ENCODE measurements at places on chromosomes 4 and X.

- no peak for DNase-seq
These were observed 297.5 kb upstream of the PABPC4L start for GRCh38 chr4:134499074-134499473.

GRCh38 chrX:133490955-133491354 lies 75.7 kb upstream of the GPC4 start:
- no peak for DNase-seq

DNA sequence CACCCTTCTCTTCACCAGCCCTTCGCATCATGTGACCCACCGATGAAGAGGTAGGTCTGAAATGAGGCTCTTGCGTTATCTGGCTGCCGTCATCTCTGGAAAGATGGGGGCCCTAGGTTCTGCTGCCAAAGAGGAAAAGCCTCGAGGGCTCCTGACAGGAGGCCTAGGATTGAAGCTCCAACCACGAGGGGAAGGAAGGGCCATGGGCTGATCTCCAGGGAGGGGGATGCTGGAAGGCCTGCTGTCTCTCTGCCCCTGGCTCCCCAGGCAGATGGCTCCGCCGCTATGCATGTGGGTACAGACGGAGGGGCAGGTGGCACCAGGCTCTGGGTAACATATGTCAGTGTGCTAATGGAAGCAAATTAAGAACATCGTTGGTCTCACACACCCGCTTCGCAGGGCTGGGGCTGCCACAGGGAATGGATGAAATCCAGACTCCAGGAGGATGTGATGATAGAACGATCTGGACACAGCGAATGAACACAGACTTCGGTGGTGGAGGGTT lies 44.9 kb downstream of the AFAP1 start:
- no peak for DNase-seq

DNA sequence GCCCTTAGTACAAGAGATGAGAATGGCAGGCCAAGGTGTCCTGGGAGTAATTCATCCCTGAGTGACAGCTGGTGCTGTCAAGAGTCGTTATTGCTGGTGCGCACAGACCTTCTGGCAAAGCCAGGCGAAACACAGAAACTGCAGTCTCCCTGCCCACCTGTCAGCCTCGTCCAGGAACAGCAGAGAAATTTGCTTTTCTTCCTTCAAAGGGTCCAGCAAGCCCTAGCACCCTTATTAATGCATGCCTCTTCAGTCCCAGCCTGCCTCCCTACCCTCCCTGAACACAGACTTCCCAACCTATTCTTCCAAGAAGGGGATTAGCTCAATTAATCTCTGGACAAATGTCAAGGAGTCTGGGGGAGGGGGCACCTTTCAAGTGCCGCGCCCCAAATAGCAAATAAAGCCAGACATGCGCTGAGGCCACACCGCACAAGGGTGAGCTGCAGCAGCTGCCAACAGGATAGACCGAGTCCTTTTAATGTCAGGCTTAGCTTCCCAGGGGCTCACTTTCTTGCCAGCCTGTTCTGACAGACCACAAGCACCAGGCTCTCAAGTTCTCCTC lies 250.7 kb upstream of the RASGEF1B start:
- no peak for DNase-seq

DNA sequence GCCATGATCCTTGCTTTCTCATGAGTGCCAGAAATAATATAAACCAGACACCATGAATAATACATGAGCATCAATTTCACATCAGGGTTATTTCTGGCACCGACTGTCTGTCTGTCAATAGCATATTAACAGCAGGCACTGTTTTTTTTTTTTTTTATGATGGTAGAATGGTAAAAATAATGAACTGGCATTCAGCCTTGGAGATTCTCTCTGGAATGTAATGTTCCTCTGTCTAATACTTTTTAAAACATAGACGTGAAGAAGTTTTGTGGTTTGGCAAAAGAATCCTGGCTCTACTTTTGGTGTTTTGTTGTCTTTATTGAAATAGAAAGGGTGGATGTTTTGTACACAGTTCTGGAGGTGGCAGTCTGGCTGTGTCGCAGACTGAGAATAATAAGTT lies 874.6 kb upstream of the PRKX start:
- DNase-seq = no peak

DNA sequence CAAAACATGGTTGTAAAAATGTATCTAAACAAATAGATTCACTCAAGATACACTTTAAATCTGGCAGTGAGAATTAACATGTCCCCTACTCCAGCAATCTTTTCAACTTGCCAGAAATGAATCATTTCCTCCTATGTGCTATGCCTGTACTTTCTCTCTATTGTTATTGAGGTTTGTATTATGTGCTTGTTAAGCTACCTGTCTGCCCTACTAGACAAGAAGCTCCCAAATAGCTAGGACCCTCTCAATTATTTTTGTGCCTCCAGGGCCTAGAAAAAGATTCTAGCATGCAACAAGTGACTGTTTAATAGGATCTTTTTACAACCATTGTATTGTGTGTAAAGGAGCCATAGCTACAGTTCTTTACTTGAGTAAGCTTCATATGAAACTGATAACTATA lies 3.5 kb upstream of the SAP30 start:
- no peak for DNase-seq

- DNase-seq = no peak
These were observed 10.2 kb downstream of the ADRA2C start for GRCh38 chr4:3776166-3777032.

- no peak for DNase-seq
These were observed 94.7 kb upstream of the NAP1L5 start for GRCh38 chr4:88792268-88792781.

DNA sequence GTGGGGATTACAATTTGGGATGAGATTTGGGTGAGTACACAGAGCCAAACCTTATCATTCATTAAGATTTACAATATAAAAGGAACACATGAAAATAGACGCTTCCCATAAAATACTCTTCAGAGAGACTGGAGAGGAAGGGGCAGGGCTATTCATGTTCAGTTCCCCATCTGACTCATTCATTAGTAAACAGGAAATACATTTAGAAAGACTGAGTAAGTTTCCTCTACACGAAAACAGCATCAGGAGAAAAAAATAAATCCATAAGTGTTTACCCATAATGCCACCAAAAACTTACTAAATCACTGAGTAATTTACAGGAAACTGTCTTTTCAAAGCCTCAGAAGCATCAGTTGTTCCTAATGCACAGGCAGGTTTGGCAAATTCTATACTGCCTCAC lies 255.4 kb upstream of the CXorf51A start:
- no peak for DNase-seq

GRCh38 chr4:40953283-40954087 lies 203.7 kb downstream of the NSUN7 start:
- no peak for DNase-seq

DNA sequence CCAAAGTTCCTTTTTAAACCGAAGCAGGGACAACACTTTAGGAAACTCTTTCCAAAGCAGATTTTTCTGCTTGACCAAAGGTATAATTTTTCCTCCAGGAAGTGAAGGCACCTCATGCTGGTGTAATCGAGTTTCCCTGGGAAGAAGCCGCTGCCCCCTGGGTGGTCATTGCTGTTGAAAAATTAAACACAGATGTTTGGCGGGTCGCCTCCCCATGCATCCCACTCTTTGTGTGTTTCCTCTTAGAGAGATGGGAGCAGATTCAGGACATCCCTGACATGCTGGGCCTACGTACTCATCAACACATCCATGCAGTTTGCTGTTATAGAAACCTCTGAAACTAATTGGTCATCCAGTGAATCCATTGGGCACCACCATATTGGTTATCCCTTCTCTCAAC lies 179.2 kb upstream of the HCCS start:
- DNase-seq = no peak

GRCh38 chr4:38606587-38606905 lies 57.5 kb upstream of the KLF3 start:
- no peak for DNase-seq

- DNase-seq = peak; percentile 60
These were observed 220.3 kb upstream of the CXCL13 start for GRCh38 chr4:77385124-77385969.

- no peak for DNase-seq
These were observed 36.0 kb downstream of the PF4 start for GRCh38 chr4:73945674-73946449.

DNA sequence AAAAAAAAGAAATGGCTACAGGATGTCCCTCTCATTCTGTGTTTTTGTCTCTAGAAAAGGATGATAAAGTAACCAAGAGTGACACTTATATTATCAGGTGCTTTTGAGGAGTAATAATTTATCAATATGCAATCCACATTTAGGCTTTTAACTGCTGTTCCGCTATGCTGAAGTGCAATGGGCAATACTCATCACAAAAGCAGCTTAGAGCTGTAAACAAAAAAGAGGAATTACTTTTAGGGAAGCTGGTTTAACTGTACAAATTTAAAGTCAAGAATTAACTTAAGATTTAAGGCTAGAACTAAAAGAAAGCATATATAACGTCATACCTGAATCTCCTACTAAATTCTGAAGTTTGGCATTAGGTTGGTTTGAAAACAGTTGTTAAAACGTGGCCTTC lies 93.5 kb upstream of the DDX3X start:
- DNase-seq = no peak

DNA sequence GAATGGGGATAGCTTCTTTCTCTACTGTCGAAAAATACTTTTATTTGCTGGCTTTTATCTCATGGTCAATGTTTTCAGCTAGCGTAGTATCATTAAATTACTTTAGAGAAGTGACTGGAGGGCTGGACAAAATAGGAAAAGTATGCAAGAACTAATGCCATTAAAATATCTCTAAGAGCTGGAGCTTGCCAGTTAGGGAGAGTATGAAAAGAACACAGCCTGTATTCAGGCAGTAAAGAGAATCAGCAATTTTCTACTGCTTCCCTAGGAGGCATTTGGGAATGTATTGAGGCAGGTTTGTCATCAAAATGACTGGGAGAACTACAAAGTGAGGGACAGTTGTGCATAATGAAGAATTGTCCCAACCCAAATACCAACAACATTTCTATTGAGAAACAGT lies 43.0 kb upstream of the FTHL17 start:
- no peak for DNase-seq

GRCh38 chr4:185672618-185673017 lies 137.3 kb upstream of the PDLIM3 start:
- DNase-seq = no peak

DNA sequence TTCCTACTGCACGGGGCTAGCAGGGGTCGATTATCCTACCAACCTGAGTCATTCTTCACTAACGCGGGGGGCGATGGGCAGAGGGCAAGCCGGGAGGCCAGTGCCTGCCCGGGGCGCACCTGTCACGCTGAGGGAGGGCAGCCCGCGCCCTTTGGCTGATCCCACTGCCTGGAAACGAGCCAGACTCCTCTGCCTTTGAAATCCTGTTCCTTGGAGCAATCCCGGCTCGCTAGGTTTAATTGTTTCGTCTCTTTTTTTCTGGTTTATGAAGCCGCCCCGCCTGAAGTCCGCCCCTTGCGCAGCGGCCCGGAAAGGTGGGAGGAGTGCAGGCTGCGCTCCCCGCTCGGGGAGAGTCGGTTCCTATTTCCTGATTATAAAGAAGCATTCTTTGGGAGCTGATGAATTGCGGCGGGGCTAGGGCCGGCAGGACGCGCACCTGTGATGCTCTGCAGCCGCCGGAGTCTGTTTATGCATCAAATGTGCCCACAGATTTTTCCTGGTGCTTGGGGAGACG lies 484.2 kb downstream of the BCOR start:
- peak; percentile 20 for DNase-seq

DNA sequence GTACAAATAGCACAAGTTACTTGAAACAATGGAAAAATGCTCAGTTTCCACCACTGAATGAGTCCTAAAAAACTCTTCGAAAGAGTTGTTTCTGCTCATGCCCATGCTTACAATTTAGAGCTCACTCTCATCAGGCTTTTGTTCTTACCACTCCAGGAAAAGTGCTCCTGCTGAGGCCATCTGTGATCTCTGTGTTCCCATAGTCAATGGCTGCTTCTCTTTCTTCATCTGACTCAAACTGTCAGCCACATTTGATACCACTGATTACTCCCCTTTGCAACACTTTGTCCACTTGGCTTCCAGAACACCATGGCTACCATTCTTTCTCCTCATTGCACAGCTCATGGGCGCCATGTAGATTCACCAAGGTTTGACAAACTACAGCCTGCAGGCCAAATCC lies 80.0 kb upstream of the SLC34A2 start:
- no peak for DNase-seq

DNA sequence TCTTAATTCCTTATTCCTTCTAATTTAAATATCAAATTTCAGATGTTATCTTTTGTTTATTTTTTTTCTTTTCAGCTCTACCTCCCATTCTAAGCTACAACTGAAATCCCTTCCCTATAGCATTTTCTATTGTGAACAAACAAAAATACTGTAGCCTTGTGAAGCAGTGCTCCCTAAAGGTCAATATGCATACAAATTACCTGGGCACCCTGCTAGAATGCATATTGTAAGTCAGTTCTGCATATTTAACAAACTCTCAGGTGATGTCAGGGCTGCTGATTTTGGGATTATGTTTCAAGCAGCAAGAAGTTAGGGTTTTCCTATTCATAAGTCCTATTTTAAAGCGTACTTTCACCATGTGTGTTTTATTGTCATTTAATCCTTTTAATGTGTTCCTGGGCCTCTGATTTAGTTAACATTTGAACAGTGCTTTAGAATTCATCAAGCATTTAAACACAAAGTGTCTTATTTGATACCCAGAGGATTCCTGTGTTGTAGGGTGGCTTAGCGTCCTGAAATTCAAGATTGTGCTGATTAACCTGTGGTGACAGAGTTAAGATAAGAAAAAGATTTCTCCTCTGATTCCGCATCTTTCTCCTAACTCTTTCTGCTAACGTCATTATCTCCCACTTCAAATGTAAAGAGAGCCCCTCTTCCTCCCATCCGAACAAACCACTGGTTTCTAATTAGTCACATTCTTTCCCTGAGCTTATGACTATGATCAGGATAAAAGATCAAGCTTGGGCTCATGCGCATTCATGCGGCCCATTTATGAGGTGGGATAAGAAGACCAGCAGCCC lies 221.3 kb downstream of the ANK2 start:
- DNase-seq = no peak

GRCh38 chr4:1080961-1081688 lies 32.2 kb downstream of the RNF212 start:
- no peak for DNase-seq

DNA sequence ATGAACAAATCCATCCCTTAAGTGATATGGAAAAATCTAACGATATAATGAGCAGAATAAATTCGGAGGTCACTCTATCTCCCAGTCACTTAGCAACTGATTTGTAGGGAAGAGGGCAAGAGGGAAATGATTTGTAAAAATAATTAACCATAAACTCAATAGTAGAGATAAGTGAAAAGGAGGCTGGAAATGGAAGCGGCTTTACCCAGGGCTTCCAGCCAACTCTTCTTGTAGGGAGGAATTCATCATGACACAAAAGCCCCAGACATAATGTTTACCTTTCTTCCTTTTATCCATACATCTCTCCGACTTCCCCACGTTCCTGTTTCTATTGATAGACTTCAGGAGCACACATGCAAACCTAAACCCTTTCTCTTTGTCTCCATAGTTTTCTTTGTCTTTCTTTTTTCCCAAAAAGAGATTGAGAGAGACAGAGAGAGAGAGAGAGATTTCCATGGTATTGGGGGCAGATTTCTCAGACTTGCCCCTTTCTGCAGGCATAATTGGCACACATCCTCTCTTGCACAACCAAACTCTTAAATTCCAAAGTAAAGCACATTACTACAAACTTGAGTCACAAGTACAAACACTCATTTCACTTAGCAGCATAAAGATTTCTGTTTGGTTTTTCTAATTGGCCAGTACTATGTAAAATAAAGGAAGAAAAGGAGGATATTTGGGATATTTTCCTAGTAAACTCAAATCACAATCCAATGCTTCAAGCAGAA lies 140.9 kb downstream of the MAPK10 start:
- no peak for DNase-seq

- DNase-seq = no peak
These were observed at the start of gene CAPN6 for GRCh38 chrX:111270339-111270738. CAPN6 (minus strand) TSS chrX:111270483; CDS start chrX:111263936, 6,547 bp downstream.

GRCh38 chrX:153667956-153668396 lies 5.6 kb downstream of the PNCK start:
- peak; percentile 81 for DNase-seq

Measured in activated CD4-positive, alpha-beta memory T cell treated with anti-CD3 and anti-CD28 coated beads, Interleukin-2, amount 10 ng/mL, durations not matched to agents 7 days and 5 days (primary cell).